ENCODE measurements at places on chromosomes 4 and X.

DNA sequence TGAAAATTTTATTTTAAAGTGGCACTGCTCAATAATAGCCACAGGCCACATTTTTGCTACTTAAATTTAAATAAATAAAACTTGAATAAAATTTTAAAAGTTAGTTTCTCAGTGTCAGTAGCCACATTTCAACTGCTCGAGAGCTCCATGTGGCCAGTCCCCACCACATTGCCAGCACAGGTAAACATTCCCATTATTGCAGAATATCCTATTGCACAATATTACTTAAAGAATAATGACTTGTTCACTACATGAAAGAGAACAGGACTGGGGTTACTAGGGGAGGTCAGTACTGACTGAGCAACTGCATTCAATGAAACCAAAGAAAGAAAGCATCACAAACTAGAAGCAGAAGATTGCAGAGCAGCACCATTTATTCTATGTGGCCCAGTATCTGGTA lies 2201.6 kb upstream of the TENM3 start:
- no peak for DNase-seq

- DNase-seq = no peak
Measured at GRCh38 chrX:150088766-150089518, 150.7 kb upstream of the EOLA2 start.

- no peak for DNase-seq
Measured at GRCh38 chrX:110427076-110427475, 68.4 kb downstream of the RTL9 start.

DNA sequence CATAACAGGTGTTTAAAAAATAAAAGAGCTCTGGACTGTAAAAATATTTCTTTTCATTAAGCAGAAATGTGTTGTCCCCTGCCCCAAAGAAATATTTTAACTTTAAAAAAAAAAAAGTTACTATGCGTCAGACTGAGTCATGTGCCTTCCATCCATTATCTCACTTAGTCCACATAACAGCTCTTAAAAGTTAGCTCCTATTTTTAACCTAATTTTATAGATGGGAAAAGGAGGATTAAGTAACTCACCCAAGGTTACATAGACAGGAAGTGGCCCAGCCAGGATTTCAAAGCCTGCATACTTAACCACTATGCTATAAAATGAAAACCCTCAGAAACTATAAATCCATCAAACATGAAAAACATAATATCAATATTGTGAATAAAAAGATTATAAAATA lies 97.7 kb downstream of the MANBA start:
- DNase-seq = no peak

Data from right hindlimb (tissue), 1 donor.